ENCODE measurements at places on chromosomes 5 and 9.

DNA sequence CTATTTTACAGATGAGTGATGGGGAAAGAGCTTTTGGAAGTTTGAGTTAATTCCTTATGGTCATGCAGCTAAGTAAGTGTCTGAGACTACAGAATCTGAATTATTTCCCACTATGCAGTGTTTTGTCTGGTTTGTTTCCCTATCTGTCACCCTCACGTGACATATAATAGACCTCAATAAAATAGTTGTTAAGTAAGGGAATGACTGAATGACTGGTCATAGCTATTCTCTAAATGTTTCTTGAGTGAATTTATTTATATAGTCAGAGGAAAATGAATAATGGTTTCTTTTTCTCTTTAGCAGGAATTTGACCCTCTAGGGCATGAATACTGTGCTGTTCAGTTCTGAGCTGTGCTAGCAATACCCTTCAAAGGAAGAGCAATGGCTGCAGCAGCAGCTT is 10.3 kb downstream of the TRIM32 start:
- DNase-seq = no peak

- no peak for DNase-seq
Measured at GRCh38 chr9:14313951-14314423, at the start of gene NFIB. Gene NFIB, minus strand, starts transcription at chr9:14314141. Its CDS starts 630 bp downstream, at chr9:14313511.

- DNase-seq = no peak
Measured at GRCh38 chr5:79069488-79070349, at the start of the genes BHMT2 and DMGDH. Gene BHMT2, plus strand, starts transcription at chr5:79069767. Its CDS starts 16 bp downstream, at chr5:79069783. Gene DMGDH, minus strand, starts transcription at chr5:79069674. Its CDS starts 54 bp downstream, at chr5:79069620.

DNA sequence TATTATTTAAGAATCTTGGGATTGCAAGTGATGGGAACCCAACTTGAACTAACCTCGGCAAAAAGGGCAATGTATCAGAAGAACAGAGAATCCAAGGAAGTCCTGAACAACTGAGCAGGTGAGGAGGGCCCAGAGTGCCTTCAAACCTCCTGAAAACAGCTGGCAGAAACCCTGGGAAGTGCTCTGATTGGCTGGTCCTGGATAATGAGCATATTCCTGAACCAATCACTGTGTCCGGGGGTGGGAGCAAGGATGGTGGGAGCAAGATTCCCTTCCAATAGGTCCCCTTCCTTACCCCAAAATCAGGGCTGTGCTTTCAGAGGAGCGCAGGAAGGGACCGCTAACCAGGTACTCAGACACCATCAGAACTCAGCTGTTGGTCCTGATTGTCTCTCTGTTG is 31.9 kb upstream of the TBC1D2 start:
- DNase-seq = no peak

- no peak for DNase-seq
Measured at GRCh38 chr9:35842020-35842745, 13.2 kb downstream of the TMEM8B start.

All from GDM1 (cell line).